Foreskin keratinocyte (primary cell): ENCODE measurements at places on chromosomes 2 and 18. TPM values are rescaled to one million over a fixed set of nuclear protein-coding genes. Genes with fewer than 3 reads are reported as not detected.

PSTPIP2 gene
- 26.5 and 31.4 TPM in 2 replicates for total RNA-seq

NEDD4L gene
- total RNA-seq, result 76.3 and 79.5 TPM in 2 replicates

RBM45 gene
- total RNA-seq, result 16.7 and 17.2 TPM in 2 replicates

GALR1 gene
- total RNA-seq, result not detected in 2 replicates

SERPINB13 gene
- 5.9 and 6.0 TPM in 2 replicates for total RNA-seq

TCF7L1 gene
- total RNA-seq, result 7.1 and 8.5 TPM in 2 replicates

CD207 gene
- not detected in 2 replicates for total RNA-seq

KIF5C gene
- total RNA-seq, result 0.07 and 0.11 TPM in 2 replicates
